ENCODE measurements at places on chromosomes 16 and 17.

DNA sequence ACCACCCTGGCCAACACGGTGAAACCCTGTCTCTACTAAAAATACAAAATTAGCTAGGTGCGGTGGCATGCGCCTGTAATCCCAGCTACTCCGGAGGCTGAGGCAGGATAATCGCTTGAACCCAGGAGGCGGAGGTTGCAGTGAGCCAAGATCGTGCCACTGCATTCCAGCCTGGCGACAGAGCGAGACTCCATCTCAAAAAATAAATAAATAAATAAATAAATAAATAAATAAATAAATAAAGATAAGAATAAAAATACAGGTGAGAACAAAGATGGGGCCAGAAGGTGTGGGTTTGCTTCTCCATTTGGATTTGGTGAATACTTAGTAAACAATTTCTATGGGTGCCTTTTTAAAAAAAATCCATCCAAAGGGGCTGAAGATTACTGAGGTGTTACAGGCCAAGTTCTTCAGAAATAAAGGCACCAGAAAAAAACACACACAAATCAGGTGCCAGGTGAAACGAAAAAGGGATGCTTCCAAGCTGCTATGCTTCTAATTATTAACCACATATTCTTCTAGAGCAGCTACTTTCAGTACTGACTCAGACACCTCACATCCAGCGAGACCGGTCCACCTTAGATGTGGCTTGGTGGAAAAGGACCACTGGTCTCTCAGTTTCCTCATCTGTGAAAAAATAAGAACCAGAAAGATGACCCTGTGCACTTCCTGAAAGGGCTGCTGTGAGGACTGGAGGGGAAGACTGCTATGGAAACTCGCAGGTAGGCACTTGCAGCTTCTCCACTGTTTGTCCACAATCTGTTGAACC is 9.2 kb downstream of the GLYR1 start:
- no peak for DNase-seq

DNA sequence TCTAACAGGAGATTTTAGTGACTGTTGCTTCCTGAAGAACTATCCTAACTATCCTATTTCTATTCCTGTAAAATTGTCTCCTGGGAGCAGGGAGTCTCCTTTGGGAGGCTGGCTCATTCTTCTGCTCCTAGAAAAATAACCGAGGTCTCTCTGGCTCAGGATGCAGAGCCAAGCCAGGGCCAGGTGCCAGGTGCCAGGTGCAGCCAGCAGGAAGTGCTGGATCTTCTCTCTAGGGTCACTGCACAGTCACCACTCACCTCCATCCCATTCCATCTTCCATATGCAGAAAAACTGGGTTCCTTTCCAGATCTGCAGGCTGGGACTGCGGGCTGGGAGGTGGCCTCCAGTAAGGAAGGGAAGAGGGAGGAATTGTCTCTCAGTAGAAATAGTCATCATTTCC is 3.8 kb upstream of the TMC7 start:
- DNase-seq, result no peak

- DNase-seq, result no peak
These were observed 8.7 kb downstream of the COL1A1 start for GRCh38 chr17:50192618-50193291.

DNA sequence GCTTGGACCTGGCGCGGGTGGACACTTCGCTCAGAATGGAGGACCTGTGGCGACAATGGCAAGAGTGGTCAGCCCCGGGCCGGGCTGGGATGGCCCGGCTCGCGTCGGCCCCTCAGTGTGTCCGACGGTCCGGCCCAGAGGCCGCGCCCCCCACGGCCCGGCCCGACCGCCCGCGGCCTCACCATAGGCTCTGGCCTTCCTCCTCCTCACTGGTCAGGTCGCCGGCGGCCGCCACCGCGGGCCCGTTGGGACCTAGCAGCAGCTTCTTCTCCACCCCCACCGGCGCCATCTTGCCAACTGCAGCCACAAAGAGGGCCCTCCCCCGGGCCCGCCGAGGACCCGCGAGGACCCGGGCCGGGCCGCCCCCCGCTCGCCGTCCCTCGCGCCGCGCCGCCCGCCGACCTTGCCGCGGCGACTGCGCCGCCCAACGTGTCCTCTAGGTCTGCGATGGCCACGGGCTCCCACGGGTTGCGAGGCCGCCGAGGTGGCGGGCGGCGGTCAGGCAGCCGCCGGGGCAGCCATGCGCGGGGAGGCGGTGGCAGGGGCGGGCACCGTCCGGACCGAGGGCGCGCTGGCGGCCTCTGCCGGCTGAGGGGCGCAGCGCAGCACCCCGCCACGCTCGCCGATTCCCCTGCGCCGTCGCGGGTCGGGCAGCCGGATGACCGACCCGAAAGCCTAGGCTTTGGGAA is at the start of gene DYNC1LI2:
DYNC1LI2 (minus strand) TSS at position 307 of the 689 bp plus-strand sequence; CDS start at position 289, 18 bp downstream.
- peak; percentile 99 for DNase-seq

- no peak for DNase-seq
These were observed 30.5 kb downstream of the TMEM11 start for GRCh38 chr17:21183468-21183867.

GRCh38 chr16:50505115-50505514 is 43.1 kb upstream of the NKD1 start:
- DNase-seq, result no peak

GRCh38 chr17:47286198-47286914 is 32.7 kb downstream of the ITGB3 start:
- DNase-seq, result no peak

- DNase-seq, result no peak
These were observed 17.0 kb downstream of the BCL7C start for GRCh38 chr16:30876867-30877266.

GRCh38 chr17:82204831-82205719 is 7.6 kb downstream of the CCDC57 start:
- DNase-seq, result no peak

DNA sequence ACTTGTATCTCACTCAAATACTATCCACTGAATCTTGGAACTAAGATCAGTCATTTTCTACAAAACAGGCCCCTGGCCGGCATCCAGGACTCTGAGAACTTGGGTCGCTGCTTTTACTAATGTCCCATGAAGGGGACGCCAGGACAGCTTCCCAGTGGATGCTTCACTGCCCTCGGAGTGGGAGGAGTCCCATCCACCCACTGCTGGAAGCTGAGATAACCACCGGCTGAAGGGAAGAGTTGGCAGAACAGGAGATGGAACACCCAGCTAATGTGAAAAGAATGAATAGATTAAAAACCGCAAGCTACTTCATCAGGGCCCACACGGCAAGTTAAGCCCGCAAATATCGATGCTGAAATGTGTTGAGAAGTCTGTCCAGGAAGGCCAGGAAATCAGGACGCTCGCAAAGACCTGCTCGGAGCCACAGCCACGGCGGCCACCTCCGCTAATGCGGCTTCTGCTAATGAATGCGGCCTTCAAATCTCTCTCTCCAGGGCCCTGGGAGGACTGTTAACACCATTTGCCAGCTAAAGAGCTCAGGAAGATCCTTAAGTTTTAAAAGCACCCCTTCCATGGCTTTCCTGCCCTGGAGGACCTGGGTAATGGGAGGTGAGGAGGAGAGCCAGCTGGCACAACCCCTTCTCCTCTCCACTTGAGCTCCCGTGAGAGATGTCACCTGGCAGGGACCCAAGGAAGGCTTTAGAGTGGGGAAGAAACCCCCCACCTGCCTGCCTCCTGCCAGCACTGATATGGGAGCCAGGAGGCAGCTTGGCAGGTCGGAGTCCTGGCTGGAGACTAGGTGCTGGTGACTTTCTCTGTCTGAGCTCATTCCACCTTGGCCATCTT is 226.6 kb upstream of the RPL38 start:
- DNase-seq, result no peak

- DNase-seq, result no peak
These were observed 4.7 kb downstream of the SLC12A3 start for GRCh38 chr16:56869513-56870275.

DNA sequence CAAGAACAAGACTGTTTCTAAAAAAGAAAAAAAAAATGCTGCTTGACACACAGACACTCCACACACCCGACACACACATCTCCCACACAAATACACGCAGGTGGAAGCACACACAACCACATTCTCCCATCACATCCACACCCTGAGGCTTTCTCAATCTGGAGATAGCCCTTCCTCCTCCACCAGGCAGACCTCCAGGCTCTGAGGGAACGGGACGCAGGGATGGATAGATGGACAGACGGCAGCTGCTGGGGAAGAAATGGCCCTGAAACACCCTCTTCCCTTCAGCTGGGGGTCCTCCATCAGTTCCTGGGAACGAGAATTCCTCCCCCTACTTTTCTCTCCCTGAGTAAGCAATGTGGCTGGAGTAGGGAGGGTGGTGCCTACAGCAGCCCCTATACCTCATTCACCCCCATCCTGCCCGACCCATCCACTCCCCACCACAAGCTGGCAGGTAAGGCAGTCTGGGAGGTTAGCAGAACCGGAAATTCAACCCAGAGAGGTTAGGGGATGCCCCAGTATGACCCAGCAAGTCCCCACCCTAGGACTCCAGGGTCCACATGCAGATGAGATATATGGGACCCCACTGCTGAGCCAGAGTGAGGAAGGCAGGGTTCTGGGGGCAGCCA is 4.1 kb upstream of the LITAFD start:
- DNase-seq, result no peak

DNA sequence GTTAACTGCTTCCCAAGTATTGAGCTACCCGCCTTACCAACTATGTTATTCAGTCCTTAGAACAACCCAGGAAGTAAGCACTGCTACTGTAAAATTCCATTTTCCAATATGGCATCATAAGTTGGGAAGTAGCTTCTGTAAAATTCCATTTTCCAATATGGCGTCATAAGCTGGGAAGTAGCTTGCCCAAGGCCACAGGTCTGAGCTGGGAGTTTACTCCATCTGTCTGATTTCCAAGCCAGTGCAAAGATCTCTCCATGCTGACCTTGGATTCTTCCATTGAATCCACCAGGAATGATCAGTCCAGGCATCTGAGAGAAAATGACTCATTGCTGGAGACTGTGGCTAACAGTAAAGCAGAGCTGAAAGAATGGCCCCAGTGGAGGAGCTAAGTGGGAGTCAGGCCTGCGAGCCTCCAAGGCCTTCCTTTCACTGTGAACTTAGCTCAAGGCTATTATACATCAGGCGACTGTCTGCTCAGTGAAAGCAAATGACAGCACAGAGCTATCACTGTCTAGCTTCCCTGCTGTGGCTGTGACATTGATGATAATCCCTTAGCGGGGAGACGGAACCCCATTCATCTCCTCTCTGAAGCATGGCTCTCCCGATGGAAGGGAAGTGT is 430.4 kb downstream of the HAPSTR1 start:
- no peak for DNase-seq

- no peak for DNase-seq
These were observed 121.9 kb upstream of the TNRC6C start for GRCh38 chr17:77836557-77837041.

GRCh38 chr17:50483266-50483665 is 4.6 kb downstream of the RSAD1 start:
- DNase-seq, result no peak

- no peak for DNase-seq
These were observed 3.4 kb downstream of the LYRM1 start for GRCh38 chr16:20903899-20904506.

- DNase-seq, result no peak
These were observed 1.6 kb downstream of the RAB11FIP4 start for GRCh38 chr17:31392856-31393748.

- no peak for DNase-seq
These were observed 25.2 kb downstream of the SREBF1 start for GRCh38 chr17:17811381-17812210.

DNA sequence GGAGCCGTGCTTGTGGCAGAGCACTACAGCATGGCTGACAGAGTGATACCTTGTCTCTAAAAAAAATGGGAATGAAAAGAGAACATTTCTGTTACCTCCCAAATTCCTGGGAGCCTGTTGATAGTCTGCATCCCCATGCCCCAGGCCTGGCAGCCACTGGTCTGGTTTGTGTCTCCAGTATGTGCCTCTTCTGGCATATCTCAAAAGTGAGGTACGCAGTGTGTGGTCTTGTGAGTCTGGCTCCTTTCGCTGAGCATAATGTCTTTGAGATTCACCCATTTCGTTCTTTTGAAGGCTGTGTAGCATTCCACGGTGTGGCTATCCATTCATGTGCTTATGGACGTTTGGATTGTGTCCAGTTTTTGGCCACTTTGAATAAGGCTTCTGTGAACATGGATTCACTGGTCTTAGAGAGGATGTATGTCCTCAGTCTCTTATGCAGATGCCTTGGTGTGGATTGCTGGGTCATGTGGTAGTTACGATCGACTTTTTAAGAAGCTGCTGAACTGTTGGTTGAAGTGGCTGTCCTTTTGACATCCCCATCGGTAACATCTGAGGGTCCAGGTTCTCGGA is 39.1 kb downstream of the PRMT7 start:
- DNase-seq, result no peak

- peak; percentile 86 for DNase-seq
These were observed at the start of gene XYLT1 for GRCh38 chr16:17470908-17471718. Gene XYLT1 (minus strand): TSS chr16:17470960. CDS start chr16:17470796, 164 bp downstream.

GRCh38 chr16:24769806-24770205 is 40.4 kb downstream of the TNRC6A start:
- no peak for DNase-seq

DNA sequence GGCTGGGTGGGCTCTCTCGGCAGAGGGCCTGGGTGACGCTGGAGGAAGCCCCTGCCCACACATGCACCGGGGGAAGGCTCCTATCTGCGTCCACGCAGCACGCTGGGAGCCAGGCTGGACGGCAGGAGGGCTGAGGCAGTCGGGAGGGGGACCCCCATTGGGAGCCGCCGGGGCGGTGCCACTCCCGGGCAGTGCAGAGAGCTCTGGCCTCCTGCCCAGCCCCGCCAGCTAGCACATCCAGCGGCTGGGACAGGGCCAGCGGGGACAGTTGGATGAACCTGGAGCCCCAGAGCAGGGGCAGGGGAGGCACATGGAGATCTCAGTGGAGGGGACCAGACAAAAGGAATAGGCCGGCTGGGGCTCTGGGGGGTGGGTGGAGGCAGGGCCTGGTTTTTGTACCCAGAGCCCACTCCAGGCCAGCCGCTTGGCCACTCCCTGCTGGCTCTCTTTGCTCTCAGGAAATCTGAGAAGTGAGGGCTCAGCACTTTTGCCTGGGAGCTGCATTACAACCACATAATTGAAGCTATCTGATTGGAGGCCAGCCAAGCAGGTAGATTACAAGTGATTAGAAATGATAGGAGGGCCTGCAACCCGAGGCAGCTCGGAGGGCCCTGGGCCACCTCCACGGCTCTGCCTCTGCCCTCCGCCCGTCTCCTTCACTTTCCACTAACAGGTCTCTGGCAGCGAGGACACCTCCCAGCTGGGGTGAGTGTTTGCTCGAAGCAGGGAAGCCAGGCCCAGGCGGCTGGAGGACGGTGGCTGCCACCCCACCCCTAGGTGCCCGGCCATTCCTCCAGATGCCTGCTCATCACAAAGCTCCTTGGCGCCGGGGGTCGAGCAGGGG is 40.1 kb downstream of the ENGASE start:
- DNase-seq, result no peak

GRCh38 chr17:81328489-81328888 is 33.4 kb upstream of the SLC38A10 start:
- DNase-seq, result no peak

- DNase-seq, result no peak
These were observed 7.5 kb upstream of the CEP131 start for GRCh38 chr17:81230043-81230820.

DNA sequence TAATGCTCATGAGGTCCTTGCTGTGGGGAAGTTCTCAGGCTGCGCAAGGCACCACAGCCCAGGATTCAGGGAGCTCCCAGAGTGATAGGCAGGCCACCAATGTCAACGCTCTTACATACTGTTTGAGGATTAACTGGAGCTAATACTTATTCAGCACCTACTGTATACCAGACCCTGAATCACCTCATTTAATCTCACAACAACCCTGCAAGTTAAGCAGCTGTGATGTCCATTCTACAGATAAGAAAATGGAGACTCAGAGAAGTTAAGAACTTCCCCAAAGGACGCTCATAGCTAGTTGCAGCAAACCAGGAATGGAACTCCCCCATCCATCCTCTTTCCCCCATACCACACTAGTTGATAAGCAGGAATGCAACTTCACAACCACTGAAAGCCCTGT is 25.5 kb upstream of the CCR7 start:
- DNase-seq, result no peak
